ENCODE measurements at places on chromosomes 12 and 14.

GRCh38 chr14:93645200-93645599, 143.1 kb downstream of the PRIMA1 start:
- DNase-seq, result no peak

GRCh38 chr12:59164991-59165718, 244.9 kb upstream of the LRIG3 start:
- peak; percentile 16 for DNase-seq

DNA sequence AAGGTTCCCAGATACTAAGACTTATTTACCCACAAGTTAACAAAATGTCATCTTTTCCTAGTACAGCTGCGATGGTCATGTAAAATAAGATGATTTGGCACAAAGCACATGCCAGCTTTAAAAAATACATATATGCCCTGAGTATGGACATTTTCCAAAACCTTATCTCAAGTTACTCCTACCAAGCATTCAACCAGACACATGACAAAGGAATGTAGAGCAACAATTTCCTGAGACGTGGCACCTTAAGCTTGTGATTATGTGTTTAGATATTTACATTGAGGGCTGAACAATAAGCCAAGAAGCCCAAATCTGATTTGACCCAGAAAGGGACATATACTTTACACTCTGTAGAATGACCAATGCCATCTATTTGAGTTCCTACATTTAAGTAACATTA, 24.5 kb upstream of the OVCH1 start:
- no peak for DNase-seq

DNA sequence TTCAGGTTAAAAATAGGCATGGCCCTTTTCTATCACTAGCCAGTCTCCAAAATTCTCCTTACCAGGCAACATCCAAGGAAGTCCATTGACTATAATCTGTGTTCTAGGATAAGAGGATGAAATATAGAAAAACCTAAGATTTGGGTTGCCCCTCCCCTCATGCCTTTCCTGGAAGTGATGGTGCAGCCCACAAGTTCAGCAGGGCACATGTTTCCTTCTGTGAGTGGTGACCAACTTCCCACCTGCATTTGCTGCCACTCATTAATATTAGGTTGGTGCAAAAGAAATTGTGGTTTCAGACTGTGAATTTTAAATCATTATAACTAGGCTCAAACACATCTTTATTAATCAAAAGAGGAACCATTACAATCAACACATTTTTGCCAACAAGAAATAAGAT, 250.5 kb upstream of the FKBP4 start:
- DNase-seq, result no peak

DNA sequence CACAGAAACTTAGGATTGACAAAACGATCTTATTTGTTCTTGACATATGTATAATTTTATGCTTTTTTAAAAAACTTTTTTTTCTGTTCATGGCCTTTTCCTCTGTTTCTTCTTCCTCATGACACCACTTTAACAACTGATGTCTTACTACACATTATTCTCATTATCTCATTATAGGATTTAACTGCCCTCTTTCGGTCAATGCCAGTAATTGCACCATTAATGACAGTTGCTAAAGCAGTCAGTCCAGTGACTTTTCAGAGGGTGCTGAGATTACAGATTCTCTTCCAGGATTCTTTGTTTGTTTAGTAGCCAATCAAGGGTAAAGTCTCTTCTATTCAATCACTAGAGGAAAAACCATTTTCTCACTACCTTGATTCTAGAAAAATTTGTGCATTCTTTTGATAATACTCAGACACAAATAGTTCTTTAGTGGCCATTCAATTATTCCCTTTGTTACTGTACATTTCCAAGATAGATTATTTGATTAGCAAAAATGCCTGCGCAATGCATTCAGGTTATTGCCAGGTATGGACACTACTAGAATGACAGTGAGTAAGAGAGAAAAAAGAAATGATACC, 50.1 kb downstream of the KLRG1 start:
- no peak for DNase-seq

DNA sequence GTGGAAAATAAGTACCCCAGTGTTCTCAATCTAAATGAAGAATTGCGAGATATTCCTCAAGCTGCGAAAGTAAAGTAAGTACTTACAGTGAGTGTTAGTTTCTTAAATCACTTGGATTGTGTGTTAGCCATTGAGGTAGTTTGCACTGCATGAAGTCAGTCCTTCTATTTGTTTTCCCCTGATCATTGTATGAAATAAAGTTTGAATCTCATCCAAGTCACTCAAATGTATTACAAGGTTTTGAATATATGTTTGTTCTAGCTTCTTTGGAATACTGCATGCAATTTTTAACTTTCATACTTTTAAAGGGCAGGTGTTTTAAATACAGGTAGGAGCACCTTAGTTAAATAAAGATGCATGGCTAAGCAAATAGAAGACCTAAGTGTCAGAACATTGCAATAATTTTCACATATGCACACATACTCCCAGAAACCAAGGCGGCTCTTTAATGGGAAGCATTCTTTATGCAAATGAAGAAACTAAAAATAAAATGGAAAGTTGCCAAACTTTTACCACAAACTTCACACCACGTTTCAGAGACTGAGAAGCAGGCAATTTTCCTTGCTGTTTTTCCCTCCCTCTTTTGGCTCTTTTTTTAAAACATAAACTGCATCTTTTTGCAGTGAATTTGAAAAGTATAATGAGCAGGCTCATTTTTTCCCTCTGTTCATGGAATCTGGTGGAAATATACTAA, 105.6 kb downstream of the GPR135 start:
- DNase-seq, result no peak
